Lower lobe of right lung (tissue), 2 donors: ENCODE measurements at places on chromosomes 11 and 22.

- peak; percentile 46 for DNase-seq
These were observed 4.6 kb upstream of the IL17REL start for GRCh38 chr22:50016988-50017700.

GRCh38 chr22:17152340-17152739 is 6.7 kb downstream of the HDHD5 start:
- DNase-seq = no peak

GRCh38 chr11:110337570-110338193 is 41.3 kb upstream of the RDX start:
- DNase-seq = no peak

GRCh38 chr22:19984851-19985811 is 31.5 kb downstream of the ARVCF start:
- DNase-seq = no peak

DNA sequence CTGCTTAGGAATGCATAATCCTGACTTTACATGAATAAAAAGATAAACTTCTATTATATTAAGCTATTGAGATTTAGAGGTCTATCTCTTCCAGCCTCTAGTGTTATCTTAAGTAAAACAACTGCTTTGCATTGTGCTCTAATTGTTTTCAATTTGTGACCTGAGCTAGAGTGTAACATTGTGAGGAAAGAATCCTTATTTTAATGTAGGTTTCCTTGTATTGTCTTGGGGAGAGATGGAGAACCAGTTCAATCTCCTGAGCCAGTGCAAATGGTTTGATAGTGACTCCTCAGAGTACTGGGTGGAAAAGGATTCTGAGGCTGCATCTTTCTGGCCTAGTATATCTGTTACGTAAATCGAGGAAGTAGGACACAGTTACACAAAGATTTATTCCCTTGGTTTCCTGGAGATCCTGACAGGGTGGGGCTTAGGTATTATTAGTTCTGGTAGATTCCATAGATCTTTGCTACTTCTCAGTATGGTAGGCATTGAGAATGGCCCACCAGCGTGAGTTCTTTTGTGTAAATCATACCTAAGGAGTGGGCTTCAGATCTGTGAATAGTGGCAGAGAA is 683.5 kb upstream of the CCDC179 start:
- DNase-seq = no peak

GRCh38 chr22:47094861-47095330 is 332.4 kb downstream of the TBC1D22A start:
- DNase-seq = no peak

DNA sequence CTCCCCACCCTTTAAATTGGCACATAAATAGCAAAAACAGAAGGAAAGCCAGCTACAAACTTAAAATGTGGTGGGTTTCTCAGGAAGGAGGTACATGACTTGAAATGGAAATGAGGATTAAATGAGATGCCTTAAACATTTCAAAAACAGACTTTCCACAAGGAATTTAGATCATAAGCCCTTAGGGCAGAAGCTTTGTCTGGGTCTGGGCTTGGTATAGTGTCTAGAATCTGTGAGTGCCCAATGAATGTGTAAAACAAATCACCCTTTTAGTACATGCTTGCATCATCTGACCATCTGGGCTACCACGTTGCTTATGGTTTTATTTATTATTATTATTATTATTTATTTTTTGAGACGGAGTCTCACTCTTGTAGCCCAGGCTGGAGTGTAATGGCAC is 37.1 kb upstream of the CREB3L1 start:
- no peak for DNase-seq

DNA sequence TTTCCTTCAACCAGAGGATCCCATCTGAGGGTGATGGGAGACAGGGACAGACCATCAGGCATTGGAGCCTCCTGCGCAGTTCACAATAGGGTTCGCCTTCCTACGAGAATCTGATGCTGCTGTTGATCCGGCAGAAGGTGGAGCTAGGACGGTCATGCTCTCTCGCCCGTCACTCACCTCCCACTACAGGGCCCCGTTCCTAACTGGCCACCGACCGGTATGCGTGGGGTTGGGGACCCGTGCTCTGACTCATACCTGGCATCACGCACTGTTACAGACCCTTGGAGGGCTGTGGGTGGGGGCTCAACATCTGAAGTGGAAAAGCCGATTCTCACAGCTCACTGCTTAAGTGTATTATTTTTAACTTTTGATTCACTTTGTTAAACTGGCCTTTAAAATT is 402.3 kb downstream of the BRD1 start:
- DNase-seq = no peak

GRCh38 chr11:99177446-99177845 is 156.7 kb downstream of the CNTN5 start:
- no peak for DNase-seq

- no peak for DNase-seq
These were observed 9.4 kb downstream of the C11orf97 start for GRCh38 chr11:94521684-94522083.

DNA sequence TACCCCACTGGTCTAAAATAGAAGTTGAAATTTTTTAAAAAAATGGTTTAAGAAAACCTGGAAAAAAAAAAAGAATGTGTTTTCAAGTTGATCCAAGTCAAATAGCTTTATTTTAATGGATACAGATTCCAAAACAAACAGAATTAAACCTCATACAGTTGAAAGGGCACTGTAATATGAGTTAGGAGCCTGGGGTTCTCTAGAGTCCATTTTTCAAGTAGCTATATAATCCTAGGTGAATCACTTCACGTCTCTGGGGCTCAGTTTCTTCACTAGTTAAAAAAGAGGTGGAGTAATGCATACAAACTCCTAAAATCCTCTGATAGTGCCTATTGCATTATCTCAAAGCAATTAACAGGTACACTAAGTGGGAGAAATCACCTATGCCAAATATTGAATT is 132.9 kb downstream of the BBOX1 start:
- no peak for DNase-seq

DNA sequence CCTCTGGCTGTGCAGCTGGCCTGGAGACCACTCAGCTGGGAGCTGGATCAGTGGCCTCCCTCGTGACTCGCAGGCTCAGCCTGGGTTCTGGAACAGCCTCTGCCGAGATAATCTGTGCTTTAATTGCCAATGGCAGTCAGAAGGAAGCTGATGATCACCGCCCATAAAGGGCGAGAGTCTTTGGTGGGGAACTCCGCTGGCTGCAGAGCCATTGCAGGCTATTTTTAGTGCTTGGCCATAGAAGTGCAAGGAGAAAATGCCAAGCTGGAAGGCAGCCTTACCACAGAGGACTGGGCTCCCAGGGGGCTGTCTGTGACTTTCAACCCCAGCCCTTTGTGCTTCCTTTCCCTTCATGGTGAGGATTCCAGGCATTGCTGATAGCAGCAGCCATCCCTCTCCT is 62.2 kb upstream of the TENM4 start:
- no peak for DNase-seq

DNA sequence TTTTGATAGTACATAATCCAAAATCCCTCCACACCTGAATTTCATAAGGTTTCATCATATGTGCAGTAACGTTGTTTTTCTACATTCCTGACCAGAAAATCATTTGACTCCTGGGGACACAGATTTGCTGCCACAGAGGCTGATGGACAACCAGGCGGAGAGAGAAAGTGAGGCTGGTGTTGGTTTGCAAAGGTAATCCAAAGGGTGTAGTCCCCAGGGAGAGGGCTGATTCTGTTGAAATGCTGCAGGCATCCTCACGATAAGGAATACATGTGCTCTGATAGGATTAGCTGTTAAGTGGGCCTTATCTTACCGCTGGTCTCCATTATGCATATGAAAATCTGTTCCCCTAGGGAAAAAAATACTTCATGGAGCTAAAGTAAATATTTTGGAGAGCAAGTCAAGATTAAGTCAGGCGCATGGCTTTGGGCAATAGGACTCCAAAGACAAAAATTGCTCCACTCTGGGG is 8.1 kb downstream of the APOL6 start:
- no peak for DNase-seq

GRCh38 chr11:62120001-62120400 is 3.8 kb upstream of the INCENP start:
- peak; percentile 78 for DNase-seq

DNA sequence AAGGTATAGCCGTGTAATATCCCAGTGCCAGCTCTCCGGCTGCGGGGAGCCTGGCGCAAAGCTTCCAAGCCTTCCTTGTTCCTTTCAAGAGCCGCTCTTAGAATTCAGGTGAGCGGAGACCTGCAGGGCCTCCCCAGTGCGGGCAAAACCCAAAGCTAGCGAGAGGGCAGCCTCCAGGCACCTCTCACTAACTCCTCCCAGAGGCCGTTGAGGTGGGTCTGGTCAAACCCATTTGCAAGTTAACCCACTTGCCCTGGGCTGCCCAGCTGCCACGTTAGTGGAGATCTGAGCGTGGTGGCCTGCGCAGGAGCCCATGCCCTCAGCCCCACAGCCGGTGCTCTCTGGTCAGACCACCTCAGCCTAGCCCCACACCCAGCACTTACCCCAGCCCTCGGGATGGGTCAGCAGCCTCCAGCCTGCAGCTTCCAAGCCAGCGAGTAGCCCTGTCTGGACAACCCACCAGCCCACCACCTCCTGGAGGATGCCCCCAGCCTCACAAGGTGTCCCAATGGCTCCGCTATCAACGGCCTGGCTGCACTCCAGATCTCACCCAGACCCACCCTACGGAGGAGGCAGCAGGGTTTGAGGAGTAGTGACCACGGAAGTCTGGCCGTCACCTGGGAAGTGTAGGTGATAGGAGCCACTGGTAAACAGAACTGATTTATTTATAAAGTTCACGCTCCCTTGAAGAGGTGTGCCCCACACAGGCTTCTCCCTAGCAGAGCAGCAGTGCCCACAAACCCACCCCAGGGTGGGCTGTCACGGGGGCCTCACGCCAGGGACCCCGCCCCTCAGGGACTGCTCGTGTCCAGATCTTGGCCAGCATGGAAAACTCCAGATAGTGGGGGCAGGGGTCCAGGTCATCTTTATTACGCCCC is 2.3 kb downstream of the ASCL2 start:
- no peak for DNase-seq

- DNase-seq = peak; percentile 19
These were observed 50.7 kb downstream of the IGLL1 start for GRCh38 chr22:23529166-23530103.

- DNase-seq = no peak
These were observed 162.6 kb downstream of the BUD13 start for GRCh38 chr11:116610190-116610589.

GRCh38 chr11:113287801-113288200 is 26.6 kb upstream of the TTC12 start:
- no peak for DNase-seq

DNA sequence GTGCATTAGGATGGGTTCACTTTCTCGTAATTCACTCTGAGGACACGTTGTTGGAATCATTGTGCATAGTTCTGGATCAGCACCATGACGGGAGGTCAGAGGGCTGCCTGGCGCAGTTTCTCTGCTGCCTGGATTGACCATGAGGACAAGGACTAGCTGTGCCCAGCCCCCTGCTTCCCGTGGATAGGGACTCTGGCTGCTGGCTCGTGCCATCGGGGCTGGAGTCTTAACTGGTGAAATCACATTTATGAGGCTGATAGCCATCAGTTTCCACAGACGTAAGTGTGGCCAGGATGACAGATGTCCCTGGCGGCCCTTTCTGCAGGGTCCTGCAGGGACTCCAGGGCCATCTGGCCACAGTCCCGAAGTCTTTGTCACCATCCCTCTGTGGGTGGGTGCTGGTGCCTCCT is 24.1 kb upstream of the GRAMD4 start:
- DNase-seq = peak; percentile 50

- peak; percentile 36 for DNase-seq
These were observed 12.6 kb upstream of the MRPL23 start for GRCh38 chr11:1934335-1935155.

GRCh38 chr11:9039198-9039597 is 35.4 kb upstream of the NRIP3 start:
- no peak for DNase-seq

GRCh38 chr11:34337016-34337415 is 20.8 kb downstream of the ABTB2 start:
- DNase-seq = no peak

DNA sequence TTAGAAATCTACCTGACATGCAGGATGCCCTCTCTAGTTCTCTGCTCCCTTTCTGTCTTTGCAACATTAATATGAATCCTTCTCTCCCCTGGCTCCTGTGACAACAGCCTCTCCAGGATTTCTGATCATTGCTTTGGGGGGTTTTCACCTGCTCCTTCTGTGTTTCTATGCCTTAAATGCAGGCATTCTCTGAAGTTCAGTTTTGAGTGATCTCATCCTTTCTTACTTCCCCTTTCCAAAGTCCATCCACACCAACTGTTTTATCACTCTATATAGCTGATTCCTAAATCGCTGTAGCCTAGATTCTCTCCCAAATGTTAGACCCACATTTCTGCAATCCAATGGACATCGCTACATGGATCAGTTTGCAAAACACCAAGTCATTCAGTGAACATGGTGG is 330.7 kb upstream of the NCAM1 start:
- no peak for DNase-seq

DNA sequence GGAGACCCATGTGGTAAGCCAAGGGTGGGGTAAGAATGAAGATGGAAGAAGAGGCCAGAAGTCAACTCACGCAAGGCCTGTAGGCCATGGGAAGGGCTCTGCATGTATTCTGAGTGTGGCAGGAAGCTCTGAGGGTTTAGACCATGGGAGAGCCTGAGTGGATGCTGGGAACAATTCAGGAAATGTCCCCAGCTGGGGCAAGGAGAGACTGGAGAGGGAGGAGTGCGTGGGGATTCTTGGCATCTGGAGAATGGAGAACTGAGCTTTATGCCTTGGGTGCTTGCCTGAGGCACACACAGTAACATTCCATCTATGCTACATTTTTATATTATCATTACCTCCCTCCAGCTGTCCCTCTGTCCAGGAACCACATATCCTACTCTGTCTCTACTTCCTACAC is 50.4 kb upstream of the CD82 start:
- DNase-seq = no peak

- DNase-seq = no peak
These were observed 9.8 kb upstream of the DSCAML1 start for GRCh38 chr11:117806846-117807245.

DNA sequence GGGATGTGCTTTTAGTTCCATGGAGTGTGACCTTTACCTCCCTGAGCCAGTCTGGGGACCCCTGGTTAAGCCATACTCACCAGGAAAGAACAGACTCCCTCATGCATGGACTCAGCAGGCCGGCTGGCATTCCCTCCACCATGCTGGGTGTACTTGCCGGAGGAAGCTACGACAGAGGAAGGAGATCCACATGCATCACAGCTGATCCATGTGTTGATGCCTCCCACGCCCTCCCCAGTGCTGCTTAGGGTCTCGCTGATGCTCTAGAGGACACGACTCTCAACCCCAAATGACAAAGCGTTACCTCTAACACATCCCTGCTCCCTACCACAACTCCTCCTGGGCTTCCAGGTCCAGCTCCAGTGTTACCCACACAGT is 39.8 kb downstream of the GAB4 start:
- DNase-seq = no peak
